AG09319 (cell line): ENCODE measurements at places on chromosomes 4 and X.

DNA sequence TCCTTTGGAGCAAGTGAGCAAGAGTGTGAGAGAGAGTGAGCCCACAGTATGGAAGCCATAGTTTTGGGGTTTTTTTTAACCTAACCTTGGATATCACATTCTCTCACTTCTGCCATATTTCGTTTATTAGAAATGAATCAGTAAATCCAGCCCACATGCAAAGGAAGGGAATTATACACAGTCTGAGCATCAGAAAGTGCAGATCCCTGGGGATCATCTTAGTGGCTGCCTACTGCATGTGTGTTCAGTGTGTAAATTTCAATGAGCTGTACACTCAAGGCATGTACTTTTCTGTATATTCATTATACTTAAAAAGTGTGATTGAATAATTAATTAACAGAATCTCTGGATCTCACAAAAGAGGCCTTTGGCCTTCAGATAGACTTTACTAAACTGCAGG, 133.8 kb upstream of the PRPS2 start:
- no peak for DNase-seq

DNA sequence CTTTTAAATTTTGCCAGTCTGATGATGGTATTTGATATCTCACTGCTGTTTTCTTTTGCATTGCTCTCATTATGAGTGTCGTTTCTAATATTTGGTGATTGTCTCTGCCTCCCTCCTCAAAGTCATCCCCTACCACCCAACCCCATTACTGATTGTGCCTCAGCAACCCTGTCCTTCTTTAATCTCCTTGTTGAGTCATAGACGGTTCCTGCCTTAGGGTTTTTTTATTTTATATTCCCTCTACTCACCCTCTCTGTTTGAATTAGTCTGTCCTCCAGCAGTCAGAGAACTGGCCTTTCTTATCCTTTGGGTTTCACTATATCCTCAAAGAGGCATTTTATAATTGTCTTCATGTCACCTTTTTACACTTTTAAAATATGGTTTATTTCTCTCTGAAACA, 409.3 kb upstream of the CPEB2 start:
- DNase-seq: no peak

DNA sequence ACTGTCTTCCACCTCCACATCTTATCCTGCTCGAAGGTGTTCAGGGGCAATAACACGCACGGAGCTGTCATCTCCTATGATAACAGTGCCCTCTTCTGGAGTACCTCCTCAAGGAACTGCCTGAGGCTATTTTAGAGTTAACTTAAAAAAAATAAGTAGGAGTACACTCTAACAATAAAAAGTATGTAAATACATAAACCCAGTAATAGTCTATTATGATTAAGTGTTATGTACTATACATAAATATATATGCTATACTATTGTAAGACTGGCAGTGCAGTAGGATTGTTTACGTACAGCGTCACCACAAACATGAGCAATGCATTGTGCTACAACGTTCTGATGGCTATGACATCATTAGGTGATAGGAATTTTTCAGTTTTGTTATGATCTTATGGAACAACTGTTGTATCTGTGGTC, 34.5 kb upstream of the TLR2 start:
- DNase-seq: no peak

DNA sequence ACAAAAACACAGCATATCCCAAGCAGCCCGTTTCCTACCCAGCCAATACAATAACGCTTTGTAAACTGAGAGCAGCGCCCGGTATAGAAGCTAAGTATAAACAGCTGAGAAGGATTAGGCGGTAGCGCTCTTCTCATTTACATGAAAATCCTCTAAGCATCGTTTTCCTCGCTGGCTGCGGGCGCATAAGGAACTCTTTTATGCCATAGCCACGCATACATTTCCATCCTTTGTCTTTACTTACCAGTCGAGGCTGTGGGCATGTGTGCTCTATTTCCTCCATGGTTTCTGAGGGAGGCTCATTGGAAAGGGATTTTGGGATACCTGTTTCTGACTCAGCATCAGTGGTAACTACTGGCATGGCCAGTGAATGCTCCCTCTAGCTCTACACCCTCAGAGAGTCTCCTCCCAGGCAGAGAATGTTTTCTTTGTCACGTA, 383 bp downstream of the PCYT1B start:
- no peak for DNase-seq

GRCh38 chr4:117987464-117987863, 46.8 kb upstream of the NDST3 start:
- DNase-seq: no peak
